ENCODE measurements at places on chromosomes 11 and 22.

GRCh38 chr11:86800076-86800959 lies at the start of gene PRSS23:
Gene PRSS23, plus strand, starts transcription at chr11:86800542. Its CDS starts 7,102 bp downstream, at chr11:86807644.
- DNase-seq: peak; percentile 31

DNA sequence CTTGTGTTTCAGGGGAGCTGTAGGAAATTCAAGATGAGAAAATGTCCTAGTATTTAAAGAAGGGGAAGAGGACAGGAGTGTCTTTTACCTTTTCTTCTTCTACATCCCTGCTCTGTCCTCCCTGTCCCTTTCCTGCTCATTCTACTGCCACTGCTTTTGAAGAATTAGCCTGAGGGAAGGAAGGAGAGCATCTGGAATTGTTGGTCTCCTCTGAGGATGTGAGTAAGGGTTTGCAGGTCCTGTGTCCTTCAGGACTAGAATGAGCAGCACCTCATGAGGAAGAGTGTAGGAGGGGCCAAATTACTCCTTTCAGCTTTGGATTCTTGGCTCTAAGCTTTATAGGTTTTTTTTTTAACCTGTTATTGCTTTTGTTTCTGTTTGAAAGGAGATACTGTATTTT lies 24.2 kb downstream of the SNU13 start:
- DNase-seq: no peak

DNA sequence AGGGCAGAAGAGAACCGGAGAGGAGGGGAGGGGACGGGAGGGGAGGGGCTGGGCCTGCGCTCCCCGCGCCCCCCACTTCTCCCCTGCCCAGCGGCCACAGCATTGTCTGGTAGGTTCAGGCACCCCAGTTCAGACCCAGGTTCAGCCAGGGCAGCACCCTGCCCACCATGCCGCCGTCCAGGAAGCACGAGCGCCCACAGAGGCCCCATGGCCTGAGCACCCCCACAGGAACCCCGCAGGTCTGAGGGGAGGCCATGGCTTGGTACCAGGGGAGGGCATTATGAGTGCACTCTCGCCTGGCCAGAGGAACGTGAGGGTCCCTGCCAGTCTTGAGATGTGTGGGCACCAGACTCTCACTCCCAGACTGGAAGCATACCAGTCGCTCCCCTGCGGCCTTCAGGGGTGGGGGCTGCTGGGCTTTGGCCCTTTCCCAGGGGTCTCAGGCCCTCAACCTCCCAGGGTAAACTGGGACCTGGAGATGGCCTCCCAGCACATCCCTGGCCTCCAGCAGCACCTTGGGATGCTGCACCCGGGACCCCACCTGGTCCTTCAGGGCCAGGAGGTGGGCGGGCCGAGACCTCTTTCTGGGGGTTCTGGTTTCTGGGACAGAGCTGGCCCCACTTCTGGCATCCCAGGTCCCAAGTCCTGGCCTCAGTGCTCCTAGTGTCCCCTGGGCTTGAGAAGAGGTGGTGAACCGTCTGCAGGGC lies 597 bp upstream of the PLXNB2 start:
- no peak for DNase-seq

DNA sequence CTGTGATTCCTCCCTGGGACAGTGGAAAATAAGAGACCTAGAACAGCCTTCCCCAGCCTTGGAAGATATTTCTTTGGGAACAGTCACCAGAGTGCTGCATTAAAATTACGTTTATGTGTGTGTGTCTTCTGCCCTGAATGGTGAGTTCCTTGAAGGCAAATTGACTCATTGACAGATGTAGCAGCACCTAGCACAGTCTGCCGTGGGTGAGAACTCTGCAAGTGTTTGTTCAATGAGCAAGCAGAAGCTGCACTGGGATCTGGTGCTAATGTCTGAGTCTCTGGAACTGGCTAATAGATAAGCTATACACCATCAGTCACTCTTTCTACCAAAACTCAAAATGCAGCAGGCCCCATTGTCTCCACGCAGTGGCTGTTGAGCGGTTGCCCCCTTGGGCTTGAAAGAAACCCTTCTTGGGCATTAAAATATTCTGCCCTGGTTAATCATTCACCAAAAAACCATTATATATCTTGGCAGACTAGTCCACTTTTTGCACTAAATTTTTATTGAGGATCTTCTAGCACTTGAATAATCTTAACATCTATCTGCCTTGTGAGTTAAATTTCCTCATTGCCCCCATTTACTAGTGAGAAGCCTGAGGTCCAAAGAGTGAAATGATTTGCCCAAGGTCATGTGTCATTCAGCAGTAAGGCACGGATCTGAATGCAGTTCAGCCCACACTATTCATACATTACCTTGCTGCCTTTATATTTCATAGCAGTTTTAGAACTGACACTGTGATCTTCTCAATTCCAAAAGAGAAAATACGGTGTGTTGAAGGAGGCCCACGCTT lies 87.8 kb upstream of the GALNT18 start:
- DNase-seq: no peak

DNA sequence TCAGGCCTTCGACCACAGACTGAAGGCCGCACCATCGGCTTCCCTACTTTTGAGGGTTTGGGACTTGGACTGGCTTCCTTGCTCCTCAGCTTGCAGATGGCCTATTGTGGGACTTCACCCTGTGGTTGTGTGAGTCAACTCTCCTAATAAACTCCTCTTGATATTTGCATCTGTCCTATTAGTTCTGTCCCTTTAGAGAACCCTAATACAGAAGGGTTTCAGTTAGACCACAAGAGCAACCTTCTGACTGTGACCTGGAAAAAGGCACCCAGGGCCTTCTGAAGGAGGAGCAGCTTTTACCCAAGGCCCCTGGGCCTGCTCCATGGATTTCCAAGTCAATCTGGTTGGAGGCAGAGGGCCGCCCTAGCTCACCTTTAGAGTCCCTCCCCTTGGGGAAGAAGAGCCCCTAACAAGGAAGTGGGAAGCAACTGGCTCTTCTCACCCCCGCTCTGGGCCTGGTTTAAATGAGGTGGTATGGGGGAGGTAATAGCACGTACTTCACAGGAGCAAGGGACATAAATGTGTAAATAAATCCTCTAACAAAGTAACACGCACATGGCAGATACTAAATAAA lies 11.2 kb upstream of the CHST1 start:
- no peak for DNase-seq

- DNase-seq: no peak
Observed at GRCh38 chr22:36640106-36640672, 63.4 kb downstream of the CACNG2 start.

DNA sequence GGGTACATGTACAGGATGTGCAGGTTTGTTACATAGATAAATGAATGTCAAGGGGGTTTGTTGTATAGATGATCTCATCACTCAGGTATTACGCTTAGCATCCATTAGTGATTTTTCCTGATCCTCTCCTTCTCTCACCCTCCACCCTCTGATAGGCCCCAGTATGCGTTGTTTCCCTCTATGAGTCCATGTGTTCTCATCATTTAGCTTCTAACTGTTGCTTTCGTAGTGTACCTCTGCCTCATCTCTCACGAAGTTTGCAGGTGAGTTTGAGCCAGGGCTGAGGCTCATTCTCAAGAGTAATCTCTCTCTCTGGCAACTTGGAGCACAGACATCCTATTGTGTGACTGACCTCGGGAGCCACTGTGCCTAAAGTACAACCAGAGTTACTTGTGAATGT lies 4.7 kb upstream of the HBE1 start:
- DNase-seq: no peak

- peak; percentile 62 for DNase-seq
Observed at GRCh38 chr11:13358596-13359270, 81.1 kb downstream of the BMAL1 start.

GRCh38 chr11:118691926-118692830 lies 12.7 kb upstream of the TREH start:
- peak; percentile 73 for DNase-seq

GRCh38 chr22:39353346-39353745 lies 3.6 kb downstream of the SYNGR1 start:
- DNase-seq: peak; percentile 14

- no peak for DNase-seq
Observed at GRCh38 chr11:69642549-69642912, 1.6 kb downstream of the CCND1 start.

DNA sequence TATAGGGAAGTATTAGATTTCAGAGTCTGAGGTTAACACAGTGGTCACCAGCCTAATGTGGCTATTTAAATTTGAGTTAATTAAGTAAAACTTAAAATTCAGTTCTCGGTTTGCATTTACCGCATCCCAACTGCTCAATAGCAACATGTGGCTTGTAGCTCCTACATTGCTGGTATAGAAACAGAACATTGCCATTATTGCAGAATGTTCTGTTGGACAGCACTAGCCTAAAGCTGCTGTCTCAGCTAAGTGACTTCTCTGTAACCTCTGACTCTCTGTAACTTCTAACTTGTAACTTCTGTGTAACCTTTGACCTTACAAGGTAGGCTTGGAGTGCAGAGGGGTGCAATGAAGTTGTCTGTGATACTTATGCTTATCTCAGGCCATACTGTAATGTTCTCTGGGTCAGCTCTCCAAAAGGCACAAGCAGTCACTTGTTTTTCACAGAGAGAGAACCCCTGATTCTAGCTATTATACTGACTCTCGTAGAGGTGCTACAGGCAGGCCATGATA lies 78.7 kb downstream of the ZNRF3 start:
- no peak for DNase-seq

DNA sequence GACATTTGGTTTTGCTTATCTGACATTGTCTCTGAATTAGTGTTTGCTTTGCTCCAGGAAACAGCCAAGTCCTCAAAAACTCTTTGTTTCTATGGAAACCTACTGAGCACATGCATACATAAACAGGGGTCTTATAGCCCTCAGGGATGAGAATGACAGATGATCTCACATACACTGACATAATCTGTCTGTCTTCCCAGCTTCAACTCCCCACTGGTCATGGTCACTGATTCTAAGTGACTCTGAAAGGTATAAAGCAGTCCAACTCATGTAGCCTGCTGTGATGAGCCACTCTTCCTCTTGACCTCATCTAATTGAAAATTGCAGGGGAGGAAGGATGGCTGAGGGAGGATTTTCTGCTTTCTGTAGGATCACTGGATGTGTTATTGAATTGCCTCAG lies 12.6 kb downstream of the ZNF143 start:
- DNase-seq: no peak
